ENCODE measurements at places on chromosomes 7 and 10.
A peak's percentile ranks its signal among the peaks of the same experiment; 100 is the strongest.

GRCh38 chr7:114957444-114957843 lies 35.5 kb downstream of the MDFIC start:
- no peak for DNase-seq

GRCh38 chr7:15335390-15335789 lies 226.4 kb downstream of the AGMO start:
- no peak for DNase-seq

DNA sequence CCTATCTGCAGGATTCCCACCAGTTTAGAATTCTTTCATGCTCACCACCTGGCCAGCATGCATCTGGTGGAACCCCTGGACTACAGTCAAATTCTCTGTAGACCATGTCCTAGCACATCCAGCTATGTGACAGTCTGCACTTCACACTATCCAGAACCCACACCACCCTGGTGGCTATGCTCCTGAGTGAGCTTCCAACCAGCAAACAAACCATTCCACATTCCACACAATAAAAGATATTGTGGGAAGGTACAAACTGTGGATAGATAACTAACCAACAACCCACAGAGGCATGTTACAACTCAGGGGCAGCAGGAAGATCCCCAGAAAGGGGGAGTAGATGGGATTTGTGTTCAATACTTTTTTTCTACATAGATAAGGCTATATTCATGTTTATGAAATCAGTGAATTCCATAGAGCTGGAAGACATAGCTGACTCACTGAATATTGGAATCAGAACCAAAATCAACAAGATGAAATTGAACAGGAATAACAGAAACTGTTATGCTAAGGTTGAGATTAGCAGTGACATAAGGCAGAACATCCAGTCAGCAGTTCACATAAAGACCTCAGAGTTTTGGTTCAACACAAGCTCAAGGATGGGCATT lies 72.5 kb downstream of the LRRC17 start:
- no peak for DNase-seq

- DNase-seq = no peak
These were observed 508.7 kb upstream of the SEMA3D start for GRCh38 chr7:85695533-85695932.

- DNase-seq = no peak
These were observed 188.2 kb downstream of the PTPN20 start for GRCh38 chr10:47099474-47099873.

DNA sequence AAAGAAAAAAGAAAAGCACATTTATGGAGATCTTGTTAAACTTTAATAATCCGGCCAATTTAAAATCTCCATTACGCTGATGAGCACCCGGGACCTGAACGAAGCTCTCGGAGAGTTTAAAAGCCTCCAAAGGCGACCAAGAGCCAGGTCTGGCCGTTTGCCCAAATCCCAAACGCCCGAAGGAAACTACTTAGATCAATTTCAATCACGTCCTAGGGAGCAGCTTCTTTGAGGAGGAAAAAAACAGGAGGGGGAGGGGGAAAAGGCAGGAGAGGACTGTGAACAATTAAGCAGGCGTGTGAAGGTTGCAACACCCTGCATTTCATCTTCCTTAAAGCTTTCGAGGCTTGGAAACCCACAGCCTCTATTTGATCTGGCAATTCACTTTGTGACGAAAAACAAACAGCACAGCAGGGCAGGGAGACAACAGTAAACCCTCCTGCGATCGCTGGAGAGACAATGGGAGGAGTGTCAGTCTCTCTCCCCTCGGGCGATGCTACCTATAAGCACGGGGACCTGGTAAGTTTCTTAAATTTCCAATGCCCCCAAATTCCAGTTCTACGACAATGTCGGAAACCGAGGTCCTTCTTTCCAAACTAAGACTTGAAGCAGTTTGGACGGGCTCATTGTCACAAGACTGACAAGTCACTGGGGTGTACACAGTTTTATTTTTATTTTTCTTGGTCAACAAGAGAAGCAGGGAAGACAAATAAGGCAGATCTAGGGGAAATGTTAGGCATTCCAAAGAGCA lies 1.2 kb downstream of the KLF6 start:
- DNase-seq = no peak

GRCh38 chr10:49024484-49024883 lies 84.8 kb upstream of the LRRC18 start:
- no peak for DNase-seq

- DNase-seq = no peak
These were observed 80.4 kb downstream of the SHH start for GRCh38 chr7:155731871-155732270.

DNA sequence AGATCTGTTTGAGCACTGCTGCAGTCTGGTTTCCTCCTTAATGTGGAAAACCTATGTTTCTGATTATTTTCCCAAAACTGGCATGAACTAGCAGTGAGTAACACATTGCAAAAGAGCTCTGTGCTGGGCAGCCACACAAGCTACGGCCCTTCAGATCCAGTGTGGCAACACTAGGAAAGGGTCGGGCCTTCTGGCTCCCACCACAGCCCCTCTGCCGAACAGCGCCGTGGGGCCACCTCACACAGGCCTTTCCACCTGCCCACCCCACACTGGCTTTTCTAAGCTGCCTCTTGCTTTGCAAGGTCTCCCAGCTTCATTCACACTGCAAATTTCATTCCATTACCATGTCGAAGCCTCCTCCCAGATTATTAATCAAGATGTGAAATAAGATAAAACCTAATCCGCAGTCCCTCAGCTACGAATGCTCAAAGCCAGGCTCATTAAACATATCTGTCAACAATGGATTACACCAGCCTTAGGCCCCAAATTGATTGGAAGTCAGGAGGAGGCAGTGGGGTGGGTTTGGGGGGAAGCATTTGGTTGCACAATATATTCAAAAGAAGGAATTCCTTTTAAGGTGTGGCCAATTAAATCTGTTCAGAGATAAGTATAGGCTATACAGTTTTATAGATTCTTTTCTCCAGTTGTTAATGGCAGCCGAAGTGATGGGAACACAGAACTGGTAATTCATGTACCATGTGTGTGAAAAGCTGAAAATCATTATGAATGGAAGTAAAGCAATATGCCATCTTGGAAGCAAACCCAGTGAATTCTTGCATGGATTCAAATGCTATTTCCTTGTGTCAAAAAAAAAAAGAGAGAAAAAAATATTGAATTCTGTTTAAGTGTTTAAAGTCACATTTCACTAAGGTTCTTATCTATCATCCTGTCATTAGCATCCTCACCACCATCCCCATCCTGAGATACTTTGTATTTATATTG lies 223.7 kb downstream of the MTERF1 start:
- DNase-seq = no peak

DNA sequence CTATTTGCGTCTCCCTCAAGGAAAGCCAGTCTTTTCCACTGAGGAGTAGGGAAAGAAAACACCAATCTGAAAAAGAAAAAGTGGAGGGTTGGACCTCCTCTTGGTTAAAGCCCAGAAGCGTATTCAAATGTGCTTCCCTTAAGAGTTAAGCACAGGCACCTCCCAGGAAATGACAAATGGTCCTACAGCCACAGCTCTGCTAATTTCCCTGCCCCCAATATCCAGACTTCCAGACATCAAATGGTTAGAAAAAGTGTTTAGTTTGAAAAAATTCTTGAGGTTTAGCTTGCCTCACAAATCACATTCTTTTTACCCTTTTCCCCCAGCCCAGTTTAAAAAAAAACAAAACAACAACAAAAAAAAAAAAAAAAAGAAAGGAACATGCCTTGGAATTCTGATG lies 19.0 kb upstream of the COL1A2 start:
- DNase-seq = no peak

DNA sequence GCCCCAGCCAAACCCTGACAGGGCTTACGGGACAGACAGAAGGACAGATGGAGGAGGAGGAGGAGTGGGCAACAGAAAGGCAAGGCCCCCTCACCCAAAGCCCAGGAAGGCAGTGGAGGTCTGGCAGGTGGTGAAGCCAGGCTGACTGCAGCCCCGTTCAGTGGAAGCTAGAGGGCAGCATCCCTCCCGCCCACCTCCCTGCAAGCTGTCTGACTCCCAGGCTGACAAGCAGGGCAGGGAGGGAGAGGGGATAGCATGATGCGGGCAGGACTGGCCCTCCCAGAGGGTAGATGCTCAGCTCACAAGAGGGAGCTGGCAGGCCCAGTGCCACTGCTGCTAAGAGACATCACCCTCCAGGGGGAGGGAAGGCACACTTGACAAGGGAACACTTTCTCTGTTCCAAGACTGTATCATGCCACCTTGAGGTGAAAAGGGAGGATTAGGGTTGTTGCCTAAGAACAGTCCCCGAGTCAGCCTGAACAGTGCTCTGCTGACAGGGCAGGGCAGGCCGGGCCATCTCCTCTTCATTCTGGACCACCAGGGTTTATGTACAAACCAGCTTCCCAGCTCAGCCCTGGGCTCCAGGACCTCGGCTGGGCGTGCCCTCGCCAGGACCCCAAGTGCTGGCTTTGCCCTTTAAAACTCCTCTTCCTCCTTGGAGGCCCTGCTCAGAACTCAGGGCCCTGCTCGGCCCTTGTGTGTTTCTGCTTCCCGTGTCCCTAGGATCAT lies 61.8 kb downstream of the RASGEF1A start:
- DNase-seq = peak; percentile 57

- no peak for DNase-seq
These were observed 8.6 kb downstream of the GDF2 start for GRCh38 chr10:47330804-47331203.

DNA sequence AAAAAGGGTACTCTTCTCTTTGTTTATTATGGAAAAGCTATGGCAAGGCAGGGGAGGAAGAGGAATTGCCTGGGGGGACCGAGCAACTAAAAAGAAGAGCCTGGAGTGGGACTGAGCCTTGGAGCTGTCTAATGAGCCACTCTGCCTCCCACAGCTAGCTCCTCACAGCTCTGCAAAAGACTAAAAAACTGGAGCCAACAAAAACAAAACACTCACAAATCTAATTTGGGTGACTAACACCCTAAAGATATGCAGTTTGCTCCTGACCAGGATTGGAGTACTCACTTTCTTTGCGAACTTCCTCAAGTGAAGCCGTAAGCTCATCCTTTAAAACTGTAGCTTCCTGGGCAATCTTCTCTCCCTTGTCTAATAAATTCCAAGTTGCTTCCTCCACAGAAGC lies 89.4 kb downstream of the CTNNA3 start:
- no peak for DNase-seq

- DNase-seq = no peak
These were observed 3.0 kb upstream of the HOXA1 start for GRCh38 chr7:27098578-27099451.

GRCh38 chr10:88389456-88389855 lies 193.7 kb downstream of the RNLS start:
- peak; percentile 15 for DNase-seq

DNA sequence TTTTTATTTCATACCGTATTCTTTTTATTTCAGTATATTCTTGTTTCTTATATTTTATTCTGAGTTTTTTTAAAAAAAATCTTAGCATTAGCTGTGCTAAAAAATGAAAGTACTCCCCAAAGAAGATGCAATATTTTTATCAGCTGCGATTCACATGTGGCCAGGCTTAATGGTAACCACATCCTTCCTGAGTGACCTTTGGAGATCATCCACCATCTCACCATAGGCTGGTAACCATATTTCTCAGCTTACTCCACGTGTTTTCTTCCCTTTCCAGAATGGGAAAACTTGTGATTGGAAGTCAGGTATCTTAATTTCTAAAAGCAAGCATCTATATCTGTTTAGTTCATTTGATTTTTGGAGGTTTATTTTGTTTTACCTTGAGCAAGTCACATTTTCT lies 18.8 kb upstream of the LIPM start:
- DNase-seq = no peak

DNA sequence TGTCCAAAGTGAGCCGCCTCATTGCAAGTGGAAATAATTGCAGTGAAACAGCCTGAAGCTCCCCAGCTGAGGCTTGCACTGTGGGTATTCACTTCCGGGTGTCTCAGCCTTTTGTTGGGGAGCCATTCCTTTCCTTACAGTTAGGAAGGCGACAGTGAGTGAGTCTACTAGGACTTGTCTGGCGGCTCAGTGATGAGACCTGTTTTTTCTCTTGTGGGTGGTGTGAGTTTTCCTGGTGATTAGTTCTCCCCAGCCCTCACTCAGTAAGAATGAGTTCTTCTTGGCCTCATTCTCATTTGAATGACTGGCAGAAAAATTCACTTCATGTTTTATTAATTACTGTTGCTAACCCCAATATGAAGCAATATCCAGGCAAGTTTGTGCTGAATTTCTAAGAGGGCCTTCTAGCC lies 2.6 kb downstream of the PGAM1 start:
- peak; percentile 44 for DNase-seq

DNA sequence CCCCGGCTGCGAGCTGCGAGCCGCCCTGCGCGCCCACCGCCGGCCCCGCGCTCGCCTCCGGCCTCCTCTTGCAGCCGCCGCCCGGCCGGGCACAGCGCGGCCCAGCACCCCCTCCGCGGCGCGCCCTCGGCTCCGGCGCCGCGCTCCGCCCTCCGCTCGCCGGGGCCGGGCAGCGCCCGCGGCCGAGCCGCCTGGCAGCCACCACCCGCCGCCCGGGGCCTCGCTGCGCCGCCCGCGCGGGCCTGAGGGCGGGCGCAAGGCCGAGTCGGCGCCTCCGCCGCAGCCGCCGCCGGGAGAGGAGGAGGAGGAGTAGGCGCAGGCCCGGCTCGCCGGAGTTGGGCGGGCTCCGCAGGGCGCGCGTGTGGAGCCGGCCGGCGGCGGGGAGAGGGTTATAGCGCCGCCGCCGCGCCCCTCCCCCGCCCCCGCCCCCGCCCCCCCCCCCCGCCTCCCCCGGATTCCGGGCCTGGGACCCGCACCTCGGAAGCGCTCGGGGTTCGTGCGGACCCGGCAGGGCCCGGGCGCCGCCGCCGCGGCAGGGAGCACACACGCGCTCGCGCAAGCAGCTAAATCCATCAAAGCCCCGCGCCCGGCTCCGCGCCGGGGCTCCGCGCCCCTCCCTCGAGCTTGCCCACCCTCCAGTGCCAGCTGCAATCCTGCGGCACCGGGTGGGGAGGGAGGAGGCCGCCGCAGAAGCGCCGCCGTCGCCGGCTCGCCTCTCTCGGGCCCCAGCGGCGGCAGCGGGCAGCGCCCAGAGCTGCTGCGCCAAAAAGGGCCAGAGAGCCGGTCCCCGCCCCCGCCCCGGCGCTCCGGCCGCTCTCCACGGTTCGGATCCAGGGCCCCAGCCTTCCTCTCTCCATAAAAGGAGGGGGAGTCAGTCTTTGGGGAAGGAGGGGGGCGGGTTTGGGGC lies at the start of gene PDGFA:
Gene PDGFA, minus strand, starts transcription at position 363 of the 907 bp plus-strand sequence. CDS start 845 bp downstream, outside the sequence.
- no peak for DNase-seq

- DNase-seq = no peak
These were observed 94.3 kb downstream of the IQUB start for GRCh38 chr7:123440101-123440548.

GRCh38 chr10:15045380-15045779 lies 1.6 kb downstream of the OLAH start:
- no peak for DNase-seq

GRCh38 chr7:129188372-129188891 lies at the start of gene SMO:
TSS of gene SMO (plus strand) at chr7:129188633. CDS start at chr7:129189152, 519 bp downstream.
- DNase-seq = no peak
